MCF 10A (cell line): ENCODE measurements at places on chromosomes 5 and 9.

- peak; percentile 52 for DNase-seq
Measured at GRCh38 chr9:132077881-132078698, 1.6 kb downstream of the MED27 start.

DNA sequence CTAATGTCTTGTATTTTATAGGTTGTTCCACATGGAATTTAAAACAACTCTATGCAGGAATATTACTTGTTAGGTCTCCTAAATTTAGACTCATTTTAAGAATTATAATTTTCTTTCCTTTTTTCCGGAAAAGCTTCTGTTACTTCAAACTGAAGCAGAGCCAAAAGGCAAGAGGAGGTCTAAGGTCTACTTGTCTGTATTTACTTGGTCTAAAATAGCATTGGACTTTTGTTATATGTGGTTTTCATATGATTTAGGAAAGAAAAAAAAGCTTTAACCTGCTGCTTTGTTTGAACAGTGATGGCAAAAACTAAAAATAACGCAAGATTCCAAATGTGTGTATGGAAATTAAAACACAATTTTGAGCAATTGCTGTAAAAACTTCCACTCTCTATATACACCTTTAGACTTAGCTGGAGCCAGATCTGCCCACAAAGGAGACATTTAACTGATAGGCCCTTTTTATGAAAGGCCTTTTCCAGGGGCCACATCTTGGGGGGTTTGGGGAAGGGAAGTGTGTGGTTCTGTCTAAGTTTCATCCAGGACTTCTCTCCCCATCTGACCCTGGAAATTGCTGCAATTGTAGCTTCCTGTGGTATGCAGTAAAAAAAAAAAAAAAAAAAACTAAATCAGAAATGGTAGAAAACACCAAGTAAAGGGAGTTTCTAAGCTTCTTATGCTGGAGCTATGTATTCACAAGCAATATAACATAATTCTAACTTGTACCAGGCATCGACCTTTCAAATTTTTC is 307.7 kb upstream of the MEF2C start:
- DNase-seq = no peak

GRCh38 chr5:181283347-181283746 is 22.4 kb upstream of the TRIM52 start:
- peak; percentile 17 for DNase-seq

GRCh38 chr9:70573308-70573707 is 158.9 kb upstream of the KLF9 start:
- no peak for DNase-seq

DNA sequence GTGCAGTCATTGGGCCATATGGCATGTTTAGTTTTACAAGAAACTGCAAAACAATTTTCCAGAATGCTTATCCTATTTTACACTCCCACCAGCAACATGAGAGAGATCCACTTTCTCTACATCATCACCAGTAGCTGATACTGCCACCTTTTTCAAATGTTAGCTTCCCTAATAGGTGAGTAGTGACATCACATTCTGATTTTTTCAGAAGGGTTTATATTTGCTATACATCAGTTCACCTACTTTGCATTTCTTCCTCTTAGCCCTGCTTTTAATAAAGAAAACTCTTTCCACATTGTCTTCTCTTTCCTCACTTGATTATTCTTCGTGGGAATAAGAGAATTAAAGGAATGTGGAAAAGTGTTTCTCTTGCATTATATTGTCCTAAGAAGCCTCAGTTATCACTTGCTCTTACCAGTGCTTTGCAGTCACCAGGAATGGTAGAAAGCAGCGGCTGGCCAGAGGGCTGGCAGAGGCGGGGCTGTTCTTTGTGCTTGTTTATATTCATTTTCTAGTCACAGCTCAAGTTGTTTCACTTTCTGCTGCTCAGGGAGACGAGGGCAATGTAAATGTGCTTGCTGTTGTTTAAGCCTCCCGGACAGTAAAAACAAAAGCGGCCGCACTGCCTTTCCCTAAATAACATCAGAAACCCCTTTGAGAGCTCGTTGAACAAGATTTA is 164.8 kb downstream of the HSD17B3 start:
- DNase-seq = peak; percentile 26

GRCh38 chr9:98807070-98807813 is at the start of gene GALNT12:
Gene GALNT12, plus strand, starts transcription at chr9:98807670. Its CDS starts 29 bp downstream, at chr9:98807699.
- no peak for DNase-seq

- no peak for DNase-seq
Measured at GRCh38 chr5:78601559-78602314, 46.8 kb downstream of the LHFPL2 start.

DNA sequence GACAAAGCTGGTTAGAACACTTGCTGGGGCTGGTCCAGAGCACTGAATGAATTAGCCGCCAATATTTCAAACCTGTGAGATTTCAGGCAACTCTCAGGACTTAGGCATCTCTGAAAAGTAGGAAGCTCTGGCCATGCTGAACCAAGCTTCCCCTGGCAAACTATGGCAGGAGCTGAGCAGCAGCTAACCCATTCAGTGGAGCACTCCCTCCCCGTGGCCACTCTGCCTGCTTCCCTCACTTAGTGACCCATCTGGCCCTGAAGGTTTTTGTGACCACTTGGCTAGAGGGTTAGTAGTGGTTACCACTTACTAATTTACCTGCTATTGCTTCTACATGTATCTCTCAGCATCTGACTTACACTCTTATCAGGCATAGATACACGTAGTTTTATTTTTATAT is 25.5 kb downstream of the FOXI1 start:
- no peak for DNase-seq

- DNase-seq = no peak
Measured at GRCh38 chr5:133483406-133484090, 128.8 kb downstream of the FSTL4 start.

- peak; percentile 30 for DNase-seq
Measured at GRCh38 chr9:136974817-136975535, 2.3 kb upstream of the PTGDS start.

DNA sequence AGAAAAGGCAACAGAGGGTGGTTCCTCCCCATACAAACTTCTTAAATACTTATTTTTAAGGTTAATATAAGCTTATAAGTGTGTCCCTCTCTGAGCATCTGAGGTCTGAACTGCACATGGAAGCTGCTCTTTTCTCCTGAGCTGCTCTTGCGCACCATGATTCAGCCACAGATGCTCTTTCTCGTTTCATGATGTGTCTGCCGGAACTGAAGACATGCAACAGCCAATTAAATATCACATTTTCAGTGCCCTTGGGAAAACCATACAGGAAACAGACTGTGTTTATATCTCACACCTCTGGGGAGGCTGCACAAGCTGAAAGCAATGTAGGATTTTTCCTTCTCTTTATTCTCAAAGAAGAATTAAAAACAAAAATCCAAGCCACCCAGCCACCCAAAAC is 96.8 kb upstream of the NREP start:
- no peak for DNase-seq

- peak; percentile 75 for DNase-seq
Measured at GRCh38 chr5:38672059-38672788, 115.8 kb upstream of the LIFR start.

DNA sequence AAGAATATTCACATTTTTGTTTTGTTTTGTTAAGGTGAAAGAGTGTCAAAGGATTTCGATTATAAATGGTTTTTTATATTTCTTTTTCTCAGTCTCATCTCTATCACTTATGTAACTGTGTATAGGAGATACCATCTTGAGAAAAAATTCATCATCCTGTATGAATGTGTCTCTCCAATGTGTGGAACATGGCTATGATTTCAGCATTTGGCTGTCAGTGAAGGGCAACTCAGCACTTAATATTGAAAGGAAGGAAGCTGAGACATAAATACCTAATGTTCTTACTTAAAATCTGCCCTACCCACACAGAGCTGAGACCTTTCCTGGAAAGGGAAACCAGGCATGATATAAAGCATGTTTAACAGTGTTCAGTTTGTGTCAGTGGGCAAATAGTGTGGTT is 474.2 kb upstream of the RIOK2 start:
- no peak for DNase-seq

DNA sequence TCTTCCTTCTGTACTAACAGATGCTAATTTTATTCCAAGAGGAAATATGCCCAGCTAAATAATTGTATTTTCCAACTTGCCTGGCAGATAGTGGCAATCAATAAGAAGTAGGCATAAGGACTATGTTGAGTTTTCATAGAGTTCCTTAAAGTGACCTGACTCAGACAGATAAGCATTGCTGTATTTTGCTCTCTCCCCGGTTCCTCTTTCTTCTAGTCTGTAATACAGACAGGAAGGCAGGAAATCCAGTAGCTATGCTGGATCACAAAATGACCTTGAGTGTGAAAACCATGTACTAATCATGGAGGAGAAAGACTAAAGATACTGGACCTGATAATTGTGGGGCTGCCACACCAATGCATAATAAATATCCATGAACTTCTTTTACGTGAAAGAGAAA is 701.7 kb downstream of the CETN3 start:
- no peak for DNase-seq

- no peak for DNase-seq
Measured at GRCh38 chr5:68187268-68188055, 28.1 kb upstream of the PIK3R1 start.

GRCh38 chr5:31148959-31149475 is 44.5 kb upstream of the CDH6 start:
- DNase-seq = peak; percentile 13

DNA sequence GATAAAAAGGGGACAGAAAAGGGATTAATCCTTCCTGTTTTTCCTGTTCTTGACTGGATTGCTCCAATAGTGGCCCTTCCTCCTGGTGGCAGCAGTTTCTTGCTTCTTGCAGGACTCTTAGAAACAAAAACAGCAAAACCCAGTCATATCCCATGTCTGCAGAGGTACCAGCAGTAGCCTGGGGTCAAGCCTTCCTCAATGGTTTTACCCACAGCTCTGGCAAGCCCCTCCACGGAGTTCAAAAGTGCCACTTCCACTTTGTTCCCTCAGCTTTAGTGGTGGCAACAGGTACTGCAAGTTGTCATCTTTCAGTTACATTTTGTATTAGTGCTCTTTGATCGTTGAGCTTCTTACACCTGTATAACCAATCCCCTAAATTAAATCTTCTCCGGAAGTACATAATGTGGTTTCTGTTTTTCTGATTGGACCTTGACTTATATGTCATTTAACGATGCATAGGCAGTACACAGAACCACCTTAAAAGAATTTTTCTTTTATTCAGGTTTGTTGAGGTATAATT is 8.7 kb upstream of the RANBP6 start:
- DNase-seq = peak; percentile 26

DNA sequence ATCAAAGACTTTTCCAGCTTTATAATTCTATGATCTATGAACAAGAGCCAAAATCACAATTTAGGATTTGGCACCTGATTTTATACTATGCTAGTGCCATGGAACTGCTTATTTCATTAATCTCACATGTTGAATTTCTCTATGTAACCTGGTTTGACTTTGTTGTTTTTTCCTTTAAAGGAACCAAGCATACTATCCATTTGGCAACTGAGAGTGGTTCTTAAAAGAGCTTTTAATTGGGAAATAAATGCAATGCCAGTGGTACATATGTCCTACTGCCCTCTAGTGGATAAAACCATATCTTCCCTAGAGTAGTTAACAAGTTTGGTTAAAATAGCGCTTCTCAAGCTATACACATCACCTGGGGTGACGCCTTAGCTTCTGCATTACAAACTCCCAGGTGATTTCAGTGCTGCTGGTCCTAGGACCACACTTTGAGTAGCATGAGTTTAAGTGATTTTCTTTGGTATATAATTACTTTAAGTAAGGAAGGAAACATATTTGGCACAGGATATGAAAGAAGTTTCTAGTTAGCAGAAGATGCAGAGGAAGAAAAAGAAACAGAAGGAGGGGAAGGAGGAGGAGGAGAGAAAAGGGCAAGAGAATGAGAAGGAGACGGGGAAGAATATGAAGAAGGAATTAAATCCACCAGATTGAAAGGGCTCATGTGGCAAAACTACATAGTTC is 56.8 kb downstream of the FGF10 start:
- peak; percentile 66 for DNase-seq

- no peak for DNase-seq
Measured at GRCh38 chr9:115391168-115391825, 273.3 kb upstream of the TNC start.

- DNase-seq = no peak
Measured at GRCh38 chr9:110950041-110950645, 88.1 kb downstream of the LPAR1 start.

GRCh38 chr5:171201310-171201709 is 107.7 kb upstream of the TLX3 start:
- no peak for DNase-seq

GRCh38 chr5:177426566-177427210 is at the start of gene GRK6:
Gene GRK6, plus strand, starts transcription at chr5:177426676. Its CDS starts 170 bp downstream, at chr5:177426846.
- peak; percentile 68 for DNase-seq

DNA sequence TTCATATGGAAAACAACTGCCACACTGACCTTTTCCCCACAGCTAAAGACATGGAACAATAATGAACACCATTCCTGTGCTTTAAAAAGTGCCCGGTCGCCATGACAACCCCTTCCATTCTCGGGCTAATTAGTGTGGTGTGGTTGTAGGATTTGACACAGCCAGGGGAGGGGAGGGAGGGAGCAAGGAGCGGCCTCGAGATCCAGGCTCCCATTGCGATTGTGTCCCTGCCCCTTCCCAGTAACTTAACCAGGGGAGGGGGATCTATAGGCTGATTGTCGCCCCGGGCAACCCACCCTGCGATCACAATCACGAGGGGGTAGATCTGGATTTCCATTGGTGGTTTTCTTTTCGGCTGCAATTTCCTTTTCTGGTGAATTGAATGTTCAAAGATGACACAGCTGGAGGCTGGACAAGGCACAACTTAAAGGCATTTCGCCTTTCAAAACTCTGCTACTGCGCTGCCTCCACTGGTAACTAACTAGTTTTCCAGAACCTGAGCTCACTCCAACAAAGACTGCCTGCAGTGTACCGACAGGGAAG is 96.7 kb upstream of the RETREG1 start:
- DNase-seq = no peak

DNA sequence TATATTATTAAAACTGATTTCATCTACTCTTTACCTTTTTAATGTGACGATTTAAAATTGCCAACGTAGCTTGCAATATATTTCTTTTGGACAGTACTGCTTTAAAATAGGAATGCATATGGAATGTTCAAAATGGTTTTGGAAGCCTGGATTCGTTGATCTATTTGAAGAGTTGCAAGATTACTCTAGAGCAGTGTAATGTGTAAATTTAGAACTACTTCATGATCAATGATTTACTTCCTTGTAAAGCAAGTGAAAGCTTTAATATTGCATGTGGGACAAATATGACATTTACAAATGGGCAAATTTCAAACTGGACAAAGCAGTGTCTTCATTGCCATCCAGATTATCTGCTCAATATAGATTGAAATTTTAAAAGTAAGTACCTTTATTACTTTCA is 38.3 kb downstream of the PARP8 start:
- no peak for DNase-seq

GRCh38 chr5:151315998-151316597 is 12.5 kb upstream of the SLC36A3 start:
- peak; percentile 88 for DNase-seq

DNA sequence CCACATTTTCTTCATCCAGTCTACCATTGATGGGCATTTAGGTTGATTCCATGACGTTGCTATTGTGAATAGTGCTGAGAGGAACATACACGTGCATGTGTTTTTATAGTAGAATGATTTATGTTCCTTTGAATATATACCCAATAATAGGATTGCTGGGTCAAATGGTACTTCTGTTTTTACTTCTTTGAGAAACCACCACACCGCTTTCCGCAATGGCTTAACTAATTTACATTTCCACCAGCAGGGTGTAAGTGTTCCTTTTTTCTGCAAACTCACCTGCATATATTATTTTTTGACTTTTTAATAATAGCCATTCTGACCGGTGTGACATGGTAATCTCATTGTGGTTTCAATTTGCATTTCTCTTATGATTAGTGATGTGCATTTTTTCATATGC is 82.2 kb upstream of the RFX3 start:
- no peak for DNase-seq

- DNase-seq = no peak
Measured at GRCh38 chr5:126513703-126514102, 81.3 kb downstream of the ALDH7A1 start.
